Stimulated activated CD8-positive, alpha-beta memory T cell treated with anti-CD3 and anti-CD28 coated beads, Interleukin-2, amount 100 ng/mL, for 48 hours (primary cell): ENCODE measurements at places on chromosomes 3 and 15.

DNA sequence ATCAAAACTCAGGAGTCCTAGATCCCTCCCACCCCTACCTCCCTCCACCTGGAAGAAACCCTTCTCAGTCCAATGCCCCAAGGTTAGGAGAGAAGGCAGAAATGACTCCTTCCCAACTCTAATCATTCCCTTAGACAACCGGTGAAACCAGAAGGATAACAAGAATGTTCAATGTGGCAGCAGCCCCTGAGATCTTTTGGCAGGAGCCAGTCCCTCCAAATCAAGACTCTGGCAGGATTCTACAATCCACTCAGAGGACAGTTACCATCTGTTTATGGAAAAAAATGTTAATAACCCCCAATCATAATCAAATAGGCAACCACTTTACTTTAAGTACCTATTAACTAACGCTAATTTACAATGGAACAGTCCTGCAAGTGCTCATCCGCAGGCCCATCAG lies 136.5 kb downstream of the NTRK3 start:
- no peak for DNase-seq

GRCh38 chr3:134407239-134407625 lies 33.0 kb upstream of the AMOTL2 start:
- DNase-seq = no peak

GRCh38 chr3:45506084-45506483 lies 88.5 kb upstream of the LIMD1 start:
- DNase-seq = no peak

GRCh38 chr3:126179825-126180476 lies 435 bp downstream of the ALDH1L1 start:
- DNase-seq = no peak

DNA sequence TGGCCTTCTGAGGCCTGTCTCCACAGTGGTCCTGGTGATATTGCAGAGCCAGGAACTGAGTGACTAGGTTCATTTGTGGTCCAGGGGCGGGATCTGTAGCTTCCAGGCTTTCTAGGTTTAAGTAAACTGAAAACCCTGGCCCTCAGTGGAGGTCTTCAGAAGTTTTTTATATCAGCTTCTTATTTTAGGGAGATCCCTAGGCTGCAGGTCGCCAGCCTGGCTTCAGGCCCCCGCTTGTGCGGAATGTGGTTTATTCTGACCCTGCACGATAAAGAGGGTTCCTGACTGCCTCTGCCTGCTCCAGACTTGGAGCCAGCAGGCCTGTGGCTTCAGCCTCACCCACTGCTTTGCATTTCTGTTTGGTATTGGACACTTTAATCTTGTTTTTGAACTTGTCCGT lies 133.9 kb upstream of the PLXNA1 start:
- DNase-seq = no peak

- no peak for DNase-seq
These were observed 75.7 kb upstream of the BNIP2 start for GRCh38 chr15:59764775-59765174.

GRCh38 chr3:105787453-105787852 lies 81.4 kb downstream of the CBLB start:
- DNase-seq = no peak

DNA sequence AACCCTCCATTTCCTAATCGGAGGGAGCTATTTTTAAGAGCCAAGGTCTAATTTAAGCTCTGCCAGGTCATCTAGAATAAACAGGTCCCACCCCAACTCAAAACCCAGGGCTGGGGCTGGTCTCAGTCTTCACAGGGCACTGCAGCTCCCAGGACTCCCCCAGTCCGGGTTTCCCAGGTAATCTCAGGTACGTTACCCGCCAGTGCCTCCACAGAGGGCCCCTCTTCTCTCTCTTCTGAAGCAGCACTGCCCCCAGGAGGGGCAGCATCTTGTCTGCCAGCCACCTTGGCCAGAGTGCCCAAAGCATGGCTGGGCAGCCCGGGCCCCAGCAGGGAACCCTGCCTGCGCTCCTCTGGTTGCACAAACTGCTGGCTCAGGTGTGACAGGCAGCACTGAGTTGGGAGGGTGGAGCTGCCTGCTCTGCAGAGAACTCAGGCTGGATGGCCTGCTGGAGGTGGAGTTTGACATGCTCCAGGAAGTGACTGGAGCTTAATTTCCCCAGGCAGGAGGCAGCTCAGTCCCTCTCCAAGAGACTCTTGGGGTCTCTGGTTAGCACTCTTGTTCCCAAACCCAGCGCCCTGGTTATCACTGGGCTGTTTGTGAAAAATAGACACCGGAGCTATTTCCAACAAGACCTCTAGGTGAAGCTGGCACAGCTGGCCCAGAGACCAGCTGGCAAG lies at the start of gene PLA2G4F:
Gene PLA2G4F, minus strand, starts transcription at position 394 of the 680 bp plus-strand sequence. Its CDS starts 87 bp downstream, at position 307.
- DNase-seq = no peak

DNA sequence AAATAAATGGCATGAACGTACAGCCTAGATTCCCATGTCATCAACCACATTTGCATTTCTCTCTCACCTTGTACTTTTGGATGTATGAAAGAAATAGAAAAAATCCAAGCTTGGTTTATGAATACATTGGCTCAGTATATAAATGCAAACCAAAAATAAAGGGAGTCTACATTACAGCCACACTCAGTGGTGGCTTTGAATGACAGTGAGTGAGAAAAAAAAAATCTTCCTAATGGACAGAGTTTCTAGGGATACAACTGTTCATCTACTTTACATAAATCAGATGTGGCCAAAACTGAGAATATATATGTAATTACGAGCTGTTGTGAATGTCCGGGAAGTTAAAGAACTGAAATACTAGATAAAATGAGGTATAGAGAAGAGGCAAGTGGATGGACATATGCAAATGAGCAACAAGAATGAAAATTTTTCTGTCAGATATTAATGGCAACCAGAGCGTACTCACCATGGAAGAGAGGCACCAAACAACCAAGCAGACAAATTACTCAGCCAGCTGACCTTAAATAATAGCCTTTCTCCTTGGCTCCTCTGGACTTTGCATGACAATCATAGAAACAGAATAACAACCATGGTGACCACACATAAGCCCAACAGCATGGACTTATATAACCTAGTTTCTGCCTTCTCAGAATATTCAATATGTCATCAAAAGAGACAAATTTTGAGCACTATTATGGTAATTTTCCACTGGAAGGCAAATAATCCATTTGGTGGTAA lies 1305.8 kb downstream of the OTOL1 start:
- DNase-seq = no peak

DNA sequence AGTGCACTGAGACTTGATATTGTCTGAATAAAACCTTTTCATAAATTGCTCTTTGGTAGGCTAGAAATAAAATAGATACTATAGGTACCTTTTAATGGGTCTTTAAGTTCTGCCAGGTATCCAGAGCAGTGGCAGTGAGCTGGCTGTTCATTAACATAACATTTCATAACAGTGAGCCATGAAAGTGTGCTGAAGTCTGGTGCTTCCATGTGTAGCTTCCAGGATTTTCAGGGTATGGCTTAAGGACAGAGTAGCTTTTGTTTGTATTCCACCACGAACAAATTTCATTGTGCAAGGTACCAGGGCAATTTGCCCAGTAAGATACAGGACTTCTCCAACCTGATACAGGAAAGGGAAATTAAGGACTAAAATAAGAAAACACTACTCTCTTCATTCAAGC lies 124.7 kb upstream of the NANOGP8 start:
- DNase-seq = no peak

- no peak for DNase-seq
These were observed 186.9 kb upstream of the CRBN start for GRCh38 chr3:3366386-3366785.

DNA sequence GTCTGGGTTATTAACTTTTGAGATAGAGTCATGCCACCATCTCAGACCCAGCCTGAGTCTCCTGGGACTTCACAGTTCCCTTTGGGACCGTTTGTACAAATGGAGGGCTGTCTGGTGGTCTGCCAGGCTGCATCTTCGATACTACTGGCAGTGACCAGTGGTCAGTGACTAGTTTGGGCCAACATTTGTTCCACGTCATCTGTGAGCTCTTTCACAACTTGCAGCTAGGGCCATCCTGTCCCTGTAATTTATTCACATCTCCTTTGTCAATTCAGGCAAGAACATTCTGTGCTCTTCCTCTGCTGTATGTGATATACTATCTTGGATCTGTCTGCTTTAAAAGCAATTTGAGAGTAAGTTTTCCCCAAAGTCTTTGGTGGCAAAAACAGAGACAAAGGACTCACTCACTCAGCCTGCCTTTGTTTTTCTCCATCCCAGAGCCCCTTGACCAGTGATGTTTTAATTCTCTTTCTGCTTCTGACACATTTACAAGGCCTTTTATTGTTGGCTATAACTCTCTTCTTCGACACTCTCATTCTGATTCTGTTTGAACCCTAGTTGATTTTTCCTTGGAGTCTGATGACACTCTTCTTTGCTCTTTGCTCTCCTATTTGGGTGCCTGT lies 353.4 kb downstream of the EPHB1 start:
- no peak for DNase-seq

- no peak for DNase-seq
These were observed 9.8 kb upstream of the FNDC3B start for GRCh38 chr3:172029425-172030098.

- DNase-seq = no peak
These were observed 22.6 kb upstream of the TNFAIP8L3 start for GRCh38 chr15:51117270-51117669.

DNA sequence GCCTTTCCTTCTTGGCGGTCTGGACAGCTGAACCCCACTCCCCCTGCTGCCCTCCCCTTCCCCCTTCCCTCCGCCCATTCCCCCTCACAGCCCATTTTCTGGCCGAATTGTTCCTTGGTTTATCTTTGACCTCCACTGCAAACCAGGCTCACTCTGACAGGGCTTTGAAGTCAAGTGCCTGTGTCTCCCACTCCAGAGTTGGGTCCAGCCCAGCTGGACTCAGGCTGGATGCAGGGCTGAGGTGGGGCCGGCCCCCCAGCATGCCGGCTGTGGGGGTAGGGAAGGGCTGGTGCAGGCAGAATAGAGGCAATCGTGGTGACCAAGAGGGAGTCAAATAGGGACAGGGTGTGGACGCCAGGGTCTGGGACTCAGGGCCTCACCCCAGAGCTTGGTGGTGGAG lies 57.0 kb upstream of the MRPS22 start:
- no peak for DNase-seq

DNA sequence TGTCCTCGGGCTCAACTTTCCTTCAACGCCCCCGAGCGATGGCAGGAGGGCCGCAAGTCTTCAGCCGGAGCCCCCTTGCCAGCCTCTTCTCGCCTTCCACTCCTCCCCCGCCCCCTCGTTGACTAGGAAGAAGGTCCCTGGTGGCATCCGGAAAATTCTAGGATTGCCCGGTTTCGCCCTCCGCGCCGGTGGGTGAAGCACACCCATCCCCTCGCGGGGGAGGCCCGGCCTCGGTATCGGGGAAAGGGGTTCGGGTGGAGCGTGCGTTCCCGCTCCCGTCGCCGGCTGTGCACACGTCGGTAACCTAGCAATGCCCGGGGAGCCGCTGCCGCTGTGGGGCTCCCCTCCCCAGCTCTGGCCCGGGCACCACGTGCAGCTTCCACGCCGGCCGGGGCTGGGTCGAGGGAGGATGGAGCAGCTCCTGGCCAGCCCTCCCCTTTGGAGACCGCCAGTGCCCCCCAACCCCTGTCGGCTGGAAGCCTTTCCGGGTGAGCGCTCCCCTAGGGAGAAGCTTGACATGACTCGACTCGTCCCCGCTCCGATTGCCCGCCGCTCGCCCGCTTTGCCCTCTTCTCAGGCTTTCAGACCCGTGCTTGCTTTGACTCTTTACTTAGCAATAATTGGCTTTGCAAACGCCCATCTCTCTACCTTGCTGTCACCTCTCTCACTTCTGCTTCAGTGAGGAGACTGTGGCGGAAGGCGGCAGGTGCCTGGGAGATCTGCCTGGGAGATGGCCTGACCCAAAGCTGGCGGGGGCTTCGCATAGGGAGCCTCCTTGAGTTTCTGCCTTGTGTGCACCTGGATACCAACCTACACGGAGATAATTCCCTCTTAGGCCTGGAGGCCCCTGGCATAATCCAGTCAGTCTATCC lies 1.3 kb downstream of the CACNA1D start:
- DNase-seq = no peak

GRCh38 chr3:139339219-139339906 lies 4.5 kb upstream of the MRPS22 start:
- peak; percentile 13 for DNase-seq

- no peak for DNase-seq
These were observed 1.4 kb upstream of the BCL6 start for GRCh38 chr3:187746442-187747281.

DNA sequence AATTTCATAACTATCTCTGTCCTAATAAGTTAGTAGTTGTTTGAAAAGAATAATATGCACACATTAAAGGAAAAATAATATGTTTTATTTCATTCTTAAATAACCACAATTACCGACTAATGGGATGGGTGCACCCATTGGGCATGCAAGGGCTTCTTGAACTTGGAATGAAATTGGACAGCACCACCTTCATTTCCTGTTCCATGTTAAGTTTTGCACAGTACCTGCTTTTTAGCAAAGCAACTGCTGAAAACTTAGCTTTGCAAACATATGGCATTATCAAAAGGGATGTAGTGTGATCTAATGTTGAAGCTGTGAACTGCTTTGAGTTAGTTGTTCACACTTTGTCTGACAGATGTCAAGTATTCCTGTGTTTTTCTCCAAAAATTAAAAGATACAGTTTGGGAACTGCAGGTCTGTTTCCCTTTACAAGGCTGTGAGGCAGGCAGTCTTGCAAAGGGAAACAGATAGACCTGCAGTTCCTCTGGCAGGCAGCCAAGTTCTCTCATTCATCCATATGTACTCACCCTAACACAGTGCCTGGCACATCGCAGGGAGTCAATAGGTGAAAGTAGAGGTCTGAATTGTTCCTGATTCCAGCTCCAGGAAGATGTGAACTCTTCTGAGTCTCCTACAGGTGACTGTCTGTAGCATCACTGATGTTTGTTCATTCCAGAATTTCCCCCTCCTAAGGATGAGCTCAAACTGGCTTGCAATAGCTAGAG lies 64.3 kb upstream of the GOLGA8B start:
- DNase-seq = no peak

DNA sequence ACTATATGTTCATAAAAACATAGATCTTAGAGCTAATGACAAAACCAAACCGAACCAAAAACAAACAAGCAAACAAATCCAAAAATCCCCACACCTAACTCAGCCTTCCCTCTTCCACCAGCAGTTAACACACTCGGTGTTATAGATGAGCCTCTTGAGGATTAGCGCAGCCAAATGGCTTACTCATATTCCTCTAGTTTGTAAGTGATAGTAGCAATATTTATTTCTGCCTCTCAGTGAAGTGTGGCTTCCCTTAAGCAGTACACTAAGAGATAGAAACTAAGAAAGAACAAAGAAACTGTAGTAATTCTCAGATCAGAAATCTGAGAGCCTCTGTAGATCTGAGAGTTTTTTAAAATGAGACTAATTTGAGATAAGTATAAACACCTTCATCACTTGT lies 2.4 kb upstream of the NCEH1 start:
- DNase-seq = no peak

GRCh38 chr3:71402911-71403310 lies 180.6 kb downstream of the FOXP1 start:
- no peak for DNase-seq

GRCh38 chr15:95291898-95292472 lies 1038.5 kb upstream of the NR2F2 start:
- no peak for DNase-seq

GRCh38 chr3:71425491-71426071 lies 157.9 kb downstream of the FOXP1 start:
- no peak for DNase-seq

- DNase-seq = no peak
These were observed 40.1 kb upstream of the SEMA4B start for GRCh38 chr15:90160781-90161727.

- no peak for DNase-seq
These were observed 50.1 kb downstream of the UBE2E2 start for GRCh38 chr3:23253214-23253613.
